Dermis microvascular lymphatic vessel endothelial cell (primary cell): ENCODE measurements at places on chromosomes 4 and X. TPM values are rescaled to one million over a fixed set of nuclear protein-coding genes. Genes with fewer than 3 reads are reported as not detected.

EFNB1 gene
- total RNA-seq, result 12.1 and 18.9 TPM in 2 replicates

NLGN4X gene
- 0.26 and 0.38 TPM in 2 replicates for total RNA-seq

APELA gene
- total RNA-seq, result not detected in 2 replicates

TRIM60 gene
- not detected in 2 replicates for total RNA-seq

SRPX gene
- 50.8 and 70.8 TPM in 2 replicates for total RNA-seq

GLRA3 gene
- not detected in 2 replicates for total RNA-seq

PARM1 gene
- total RNA-seq, result 0.13 TPM in 1 of 2 replicates, not detected in the other

TCEAL6 gene
- total RNA-seq, result not detected in 2 replicates

TEC gene
- total RNA-seq, result 0.51 and 1.3 TPM in 2 replicates

TMEM144 gene
- 2.1 and 6.3 TPM in 2 replicates for total RNA-seq

LGI2 gene
- total RNA-seq, result under 0.01 TPM in 1 of 2 replicates, not detected in the other

MYOZ2 gene
- under 0.01 TPM in 1 of 2 replicates, not detected in the other for total RNA-seq

ARR3 gene
- not detected in 2 replicates for total RNA-seq

CCDC110 gene
- total RNA-seq, result 0.13 and 0.25 TPM in 2 replicates

TENM3 gene
- total RNA-seq, result 10.3 and 43.6 TPM in 2 replicates
